ENCODE measurements at places on chromosomes 1 and 21.

GRCh38 chr1:207004931-207005830 is 27.4 kb downstream of the C1orf116 start:
- no peak for DNase-seq

- DNase-seq: no peak
These were observed 153.9 kb upstream of the GORAB start for GRCh38 chr1:170377896-170378634.

DNA sequence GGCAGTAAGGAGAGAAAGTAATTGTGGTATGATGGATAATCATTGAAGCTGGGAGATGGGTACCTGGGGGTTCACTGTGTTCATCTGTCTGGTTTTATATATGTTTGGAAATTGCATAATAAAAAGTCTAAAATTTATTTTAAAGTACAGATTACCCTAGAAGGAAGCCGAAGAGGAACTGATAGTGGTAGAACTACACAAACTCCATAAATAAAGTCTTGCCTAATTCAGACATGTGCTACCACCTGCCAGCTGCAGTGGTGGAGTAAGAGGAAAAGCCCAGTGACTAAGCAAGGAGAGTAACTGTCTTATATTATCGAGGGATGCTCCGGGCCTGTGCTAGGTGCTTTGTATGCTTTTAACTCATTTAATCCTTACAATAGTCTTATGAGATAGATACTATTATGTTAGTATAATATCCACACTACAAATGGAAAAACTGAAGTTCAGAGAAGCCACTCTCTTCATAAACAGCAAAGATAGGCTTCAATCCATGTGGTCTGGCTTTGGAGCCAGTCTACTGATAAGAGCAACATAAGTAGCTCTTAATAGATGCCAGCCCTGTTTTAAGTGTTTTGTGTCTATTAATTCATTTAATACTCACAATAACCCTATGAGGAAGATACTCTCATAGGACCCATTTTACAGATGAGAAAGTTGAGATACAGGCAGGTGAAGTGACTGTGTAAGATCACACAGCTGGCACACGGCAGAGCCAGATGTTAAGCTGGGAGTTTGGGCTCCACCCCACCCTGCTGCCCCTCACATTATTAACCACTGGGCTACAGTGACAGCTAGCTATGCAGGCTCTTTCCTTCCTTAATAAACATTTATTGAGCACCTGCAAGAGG is 56.8 kb upstream of the HNRNPU start:
- DNase-seq: no peak

GRCh38 chr1:184116287-184116686 is 64.8 kb downstream of the TSEN15 start:
- no peak for DNase-seq

DNA sequence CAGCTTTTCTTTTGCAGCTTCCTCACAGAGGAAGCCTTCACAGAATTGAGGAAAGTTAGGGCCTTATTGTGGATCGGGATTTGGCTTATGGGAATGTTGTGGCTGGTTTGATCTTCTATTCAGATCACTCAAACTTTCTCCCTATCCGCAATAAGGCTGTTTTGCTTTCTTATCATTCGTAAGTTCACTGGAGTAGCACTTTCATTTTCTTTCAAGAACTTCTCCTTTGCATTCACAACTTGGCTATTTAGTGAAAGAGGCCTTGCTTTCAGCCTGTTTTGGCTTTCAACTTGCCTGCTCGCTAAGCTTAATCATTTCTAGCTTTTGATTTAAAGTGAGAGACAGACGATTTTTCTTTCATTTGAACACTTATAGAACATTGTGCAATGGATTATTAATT is 181.9 kb upstream of the B3GALT2 start:
- DNase-seq: no peak

DNA sequence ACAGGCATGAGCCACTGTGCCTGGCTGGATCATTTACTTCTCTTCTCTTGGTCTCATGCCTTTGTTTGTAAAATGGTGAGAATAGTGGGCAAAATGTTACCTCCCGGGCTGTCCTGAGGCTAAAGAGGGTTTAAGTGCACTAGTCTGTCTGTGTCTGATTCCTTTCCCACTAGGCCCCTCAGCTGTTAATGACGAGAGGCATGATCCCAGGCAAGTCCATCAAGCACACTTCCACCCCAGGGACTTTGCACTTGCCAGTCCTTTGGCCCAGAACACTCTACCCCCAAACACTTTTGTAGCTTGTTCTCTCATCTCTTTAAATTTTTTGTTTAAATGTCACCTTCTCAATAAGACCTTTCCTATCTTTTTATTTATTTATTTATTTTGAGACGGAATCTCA is 13.8 kb upstream of the EPB41 start:
- no peak for DNase-seq

GRCh38 chr1:175674186-175674585 is 69.2 kb downstream of the TNR start:
- no peak for DNase-seq

DNA sequence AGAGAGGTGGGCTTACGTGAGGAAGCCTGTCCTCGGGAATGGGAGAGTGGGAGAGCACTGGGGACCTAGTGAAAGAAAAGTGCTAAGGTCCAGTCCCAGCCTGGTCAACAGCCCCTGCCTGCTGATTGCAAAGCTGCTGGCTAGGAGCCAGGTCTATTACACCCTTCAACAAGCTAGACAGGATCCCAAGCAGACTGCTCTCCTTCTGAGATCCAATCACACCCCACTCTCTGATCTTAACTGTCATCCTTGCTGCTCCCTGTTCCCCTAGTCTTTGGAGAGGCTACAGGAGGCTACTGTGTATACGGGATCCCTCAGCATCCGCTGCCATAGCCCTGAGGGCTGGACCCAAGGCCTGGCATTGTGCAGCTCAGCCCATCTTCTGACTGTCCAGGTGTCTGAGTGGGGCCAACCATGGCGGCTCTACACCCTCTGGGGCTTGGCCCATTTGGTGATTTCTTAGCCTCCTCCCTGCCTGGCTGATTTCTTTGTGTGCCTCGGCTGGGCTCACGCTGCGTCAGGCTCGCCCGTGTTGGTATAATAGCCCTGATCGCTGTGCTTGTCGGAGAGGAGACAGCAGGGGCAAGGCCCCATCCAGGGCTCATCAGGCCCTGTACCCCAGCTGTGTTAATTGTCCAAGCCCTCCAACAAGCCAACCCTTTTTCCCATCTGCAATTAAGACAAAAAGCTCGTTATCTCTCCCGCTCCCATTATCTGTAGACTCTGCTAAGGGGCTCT is 43.9 kb downstream of the NAV1 start:
- DNase-seq: no peak

GRCh38 chr1:116489231-116489697 is 81.6 kb downstream of the CD58 start:
- DNase-seq: no peak

DNA sequence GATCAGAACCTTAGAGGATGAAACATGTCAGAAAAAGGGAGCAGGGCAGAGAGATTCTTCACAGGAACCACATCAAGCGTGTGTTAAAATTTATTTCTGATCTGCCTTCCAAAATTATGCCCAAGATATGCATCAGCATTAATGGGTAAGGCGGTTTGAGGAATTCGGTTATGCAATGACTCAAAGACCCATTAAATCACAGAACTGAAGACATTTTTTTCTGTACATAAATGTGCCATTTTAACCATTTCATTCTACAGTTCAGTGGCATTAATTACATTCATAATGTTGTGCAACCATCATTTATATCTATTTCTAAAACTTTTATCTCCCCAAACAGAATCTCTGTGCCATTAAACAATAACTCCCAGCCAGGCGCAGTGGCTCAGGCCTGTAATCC is 43.4 kb downstream of the CNST start:
- DNase-seq: no peak

DNA sequence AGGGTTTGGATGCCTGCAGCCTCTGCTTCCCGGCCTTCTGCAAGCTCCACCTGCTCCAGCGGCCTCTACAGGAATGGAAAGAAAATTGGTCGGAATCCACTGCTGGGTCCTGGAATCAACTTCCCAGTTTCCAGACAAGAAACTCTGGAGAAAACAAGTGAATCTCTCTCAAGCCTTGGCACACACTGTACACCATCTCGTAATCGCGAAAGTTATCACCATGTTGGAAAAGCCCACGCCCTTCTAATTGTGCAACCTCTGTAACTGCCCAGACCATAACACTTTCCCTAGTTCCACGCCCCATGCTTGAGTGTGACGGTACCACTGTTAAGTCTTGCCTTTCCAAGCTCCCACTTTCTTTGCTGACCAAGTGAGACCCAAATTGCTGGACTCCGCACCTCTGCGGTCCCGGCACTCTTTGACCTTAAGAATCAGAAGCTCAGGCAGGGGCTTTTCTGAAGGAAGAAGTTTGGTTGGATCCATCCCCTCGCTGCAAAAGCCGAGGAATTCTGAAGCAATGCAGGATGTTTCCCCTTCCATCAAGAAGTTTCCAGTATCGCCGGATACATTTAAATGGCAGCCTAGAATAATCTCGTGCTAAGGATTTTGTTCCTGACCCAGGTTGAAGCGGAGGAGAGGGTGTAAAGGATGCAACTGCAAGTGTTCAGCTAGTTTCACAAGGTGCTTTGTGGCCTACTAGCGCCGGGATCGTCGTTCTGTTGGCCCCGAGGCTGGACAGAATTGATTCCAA is 6.2 kb downstream of the NR5A2 start:
- DNase-seq: no peak

DNA sequence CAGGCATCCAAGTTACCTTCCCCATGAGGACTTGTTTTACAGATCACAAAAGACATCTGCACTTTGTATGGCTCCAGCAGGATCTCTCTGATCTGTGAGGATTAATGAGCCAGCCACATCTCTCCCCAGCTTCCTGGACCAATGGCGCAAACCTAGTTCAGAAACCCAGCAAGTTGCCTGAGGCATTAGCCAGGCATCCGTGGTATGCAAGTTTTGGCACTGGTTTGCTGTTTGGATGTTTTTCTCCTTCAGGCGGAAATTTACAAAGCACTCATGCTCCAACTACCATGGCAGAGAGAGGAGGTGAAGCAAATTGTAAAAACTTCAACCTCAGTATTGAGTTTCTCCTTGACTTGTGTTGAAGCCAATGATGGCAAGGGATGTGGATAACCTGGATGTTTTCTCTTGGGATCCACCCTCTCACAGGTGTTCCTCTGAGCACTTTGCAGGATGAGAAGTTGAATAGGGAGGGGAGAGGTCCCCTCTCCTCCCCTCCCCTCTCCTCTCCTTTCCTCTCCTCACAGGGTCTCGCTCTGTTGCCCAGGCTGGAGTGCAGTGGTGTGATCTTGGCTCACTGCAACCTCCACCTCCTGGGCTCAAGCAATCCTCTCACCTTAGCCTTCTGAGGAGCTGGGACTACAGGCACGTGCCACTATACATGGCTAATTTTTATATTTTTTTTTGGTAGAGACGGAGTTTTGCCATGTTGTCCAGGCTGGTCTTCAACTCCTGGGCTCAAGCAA is 25.6 kb upstream of the ENO1 start:
- no peak for DNase-seq

- DNase-seq: peak; percentile 79
These were observed at the start of gene PDXK for GRCh38 chr21:43718872-43719747. Gene PDXK (plus strand): TSS chr21:43719129. CDS start chr21:43719295, 166 bp downstream.

DNA sequence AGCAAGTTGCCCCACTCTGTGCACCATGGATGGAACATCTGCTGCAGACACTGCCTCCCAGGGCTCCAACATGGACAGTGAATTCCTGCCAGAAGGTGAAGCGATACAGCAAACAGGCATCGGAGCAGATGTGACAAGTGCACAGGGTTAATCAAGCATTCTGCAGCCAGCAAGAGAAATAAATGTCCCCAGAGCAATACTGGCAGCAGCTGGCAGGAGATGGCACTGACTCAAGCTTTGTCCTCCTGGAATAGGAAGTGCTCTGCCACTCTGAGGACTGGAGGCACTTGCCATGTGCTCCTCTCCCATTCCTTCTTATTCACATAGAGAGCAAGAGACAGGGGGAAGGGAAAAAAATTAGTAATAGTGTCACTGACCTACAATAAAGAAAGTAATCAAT is 402.7 kb upstream of the DAB1 start:
- DNase-seq: no peak

- DNase-seq: no peak
These were observed 454.3 kb downstream of the AJAP1 start for GRCh38 chr1:5108740-5109139.

DNA sequence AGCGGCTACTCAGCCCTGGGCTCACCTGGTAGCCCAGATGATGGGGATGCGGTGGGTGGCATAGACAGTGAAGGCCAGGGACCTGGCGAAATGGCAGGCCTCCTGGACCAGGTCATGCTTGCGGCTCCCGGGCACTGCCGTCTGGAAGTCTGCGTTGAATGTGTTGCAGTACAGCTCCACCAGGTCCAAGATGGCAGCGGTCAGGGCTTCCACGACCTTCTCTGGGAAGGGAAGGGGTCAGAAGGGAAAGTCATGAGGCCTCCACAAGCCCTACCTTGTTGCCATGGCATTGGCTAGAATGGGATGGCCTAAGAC is 38.8 kb downstream of the PIK3C2B start:
- DNase-seq: no peak

- no peak for DNase-seq
These were observed 139.8 kb downstream of the DMRTB1 start for GRCh38 chr1:53598966-53599365.

DNA sequence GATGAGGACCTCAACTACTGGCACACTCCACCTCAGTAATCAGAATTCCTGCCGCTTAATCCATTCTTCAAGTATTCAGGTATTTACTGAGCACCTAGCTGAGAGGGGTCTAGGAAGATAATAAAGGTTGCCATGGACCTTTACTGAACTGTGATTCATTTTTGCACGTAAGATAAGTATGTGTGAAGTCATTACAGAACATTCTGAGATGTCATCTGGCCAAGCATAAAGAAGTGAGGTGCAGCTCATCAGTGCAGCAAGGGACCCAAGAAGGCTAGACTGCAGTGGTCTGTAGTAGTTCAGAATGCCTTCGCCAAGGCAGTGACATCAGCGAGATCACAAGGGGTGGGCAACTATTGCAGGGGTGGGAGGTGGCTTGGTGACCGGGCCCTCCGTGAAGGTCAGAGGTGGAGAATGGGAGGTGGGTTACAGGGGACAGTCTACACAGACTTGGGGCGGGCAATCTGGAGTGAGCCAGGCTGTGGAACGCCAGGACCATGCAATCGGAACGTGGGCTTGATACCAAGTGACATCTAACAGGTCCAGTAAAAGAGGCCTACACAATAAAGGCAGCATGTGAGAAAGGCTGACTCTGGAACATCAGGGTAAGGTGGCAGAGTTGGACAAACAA is 107.4 kb downstream of the SLC45A1 start:
- no peak for DNase-seq

- DNase-seq: no peak
These were observed 32.3 kb downstream of the ERRFI1 start for GRCh38 chr1:7993593-7994479.

DNA sequence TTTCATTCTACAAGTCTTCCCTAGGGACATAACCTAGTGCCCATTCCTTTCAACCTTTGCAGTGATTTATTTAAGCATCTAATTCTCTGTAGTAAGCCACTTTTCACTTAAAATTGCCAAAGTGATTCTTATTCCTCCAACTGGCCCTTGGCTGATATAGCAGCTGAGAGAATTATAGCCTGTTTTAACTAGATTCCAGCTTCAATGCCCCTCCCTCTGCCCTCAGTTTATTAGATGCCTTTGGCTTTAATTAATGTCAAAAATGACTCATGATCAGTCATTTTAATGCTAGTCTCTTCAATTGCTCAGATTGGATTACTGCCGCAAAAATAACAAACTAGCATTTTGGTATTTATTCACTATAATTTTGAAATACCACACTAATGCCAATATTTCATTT is 145.4 kb upstream of the KCTD3 start:
- no peak for DNase-seq

GRCh38 chr1:88399690-88400089 is 284.4 kb upstream of the PKN2 start:
- no peak for DNase-seq

GRCh38 chr21:35587841-35588380 is 472.4 kb downstream of the SETD4 start:
- no peak for DNase-seq

GRCh38 chr1:70818401-70818800 is 229.2 kb downstream of the PTGER3 start:
- DNase-seq: no peak

Data from GM12891 (cell line).